IPS-NIHi11 (cell line): ENCODE measurements at places on chromosomes 7 and 10.

- DNase-seq, result no peak
Observed at GRCh38 chr7:22075561-22075960, 129.9 kb upstream of the CDCA7L start.

DNA sequence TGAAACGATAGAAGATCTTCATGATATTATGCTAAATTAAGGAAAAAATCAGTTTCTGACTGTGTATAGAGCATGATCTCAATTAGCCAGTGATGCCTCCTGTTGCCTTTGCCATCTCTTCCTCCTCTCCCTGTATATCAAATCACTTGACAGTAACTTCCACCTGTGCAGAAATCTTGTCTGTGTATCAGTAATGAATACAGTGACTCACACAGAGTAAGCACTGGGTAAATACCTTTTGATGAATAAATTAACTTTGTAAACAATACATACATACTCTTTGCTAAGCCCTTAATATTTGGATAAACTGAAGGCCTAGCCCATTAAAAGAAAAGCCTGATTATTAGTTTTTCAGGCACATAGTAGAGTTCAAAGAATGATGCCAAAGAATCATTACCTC lies 610.6 kb upstream of the NRP1 start:
- no peak for DNase-seq

DNA sequence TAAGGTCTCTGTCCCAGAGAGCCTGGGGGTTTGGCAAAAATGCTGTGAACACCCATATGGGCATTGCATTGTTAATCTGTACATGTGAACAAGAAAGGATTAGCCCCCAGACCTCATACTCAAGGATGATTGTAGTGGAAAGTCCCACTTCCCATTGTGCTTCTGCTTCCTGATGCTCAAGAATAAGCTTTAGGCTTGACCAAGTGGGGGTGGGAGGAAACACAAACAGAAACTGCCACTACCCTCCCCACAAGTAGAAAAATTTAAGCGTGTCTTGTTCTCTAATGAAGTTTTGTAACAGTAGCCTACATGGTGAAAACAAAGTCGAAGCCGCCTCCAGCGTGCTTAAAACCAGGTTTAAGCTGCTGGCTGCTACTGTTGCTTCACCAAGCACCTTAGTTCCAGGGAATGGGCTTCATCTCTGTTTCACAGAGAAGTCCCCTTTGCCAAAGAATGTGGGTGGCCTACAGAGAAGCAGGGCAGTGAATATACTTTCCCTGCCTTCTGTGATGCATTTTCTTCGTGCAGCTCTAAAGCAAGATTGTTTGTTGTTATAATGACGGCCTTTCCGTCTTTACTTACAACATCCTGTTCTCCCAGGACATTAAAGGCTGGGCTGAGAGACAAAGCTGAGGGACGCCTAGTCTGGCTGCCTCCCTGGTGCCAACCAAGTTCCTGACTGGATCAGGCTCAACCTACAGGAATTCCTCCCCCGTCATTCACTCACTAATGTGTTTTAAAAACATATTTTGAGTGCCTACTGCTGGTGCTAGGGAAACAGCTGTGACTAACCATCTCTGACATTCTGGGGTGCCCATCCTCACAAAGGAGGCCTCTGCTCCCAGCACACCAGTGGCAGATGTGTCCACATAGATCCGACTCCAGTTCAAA lies 32.1 kb upstream of the CCSER2 start:
- peak; percentile 23 for DNase-seq

DNA sequence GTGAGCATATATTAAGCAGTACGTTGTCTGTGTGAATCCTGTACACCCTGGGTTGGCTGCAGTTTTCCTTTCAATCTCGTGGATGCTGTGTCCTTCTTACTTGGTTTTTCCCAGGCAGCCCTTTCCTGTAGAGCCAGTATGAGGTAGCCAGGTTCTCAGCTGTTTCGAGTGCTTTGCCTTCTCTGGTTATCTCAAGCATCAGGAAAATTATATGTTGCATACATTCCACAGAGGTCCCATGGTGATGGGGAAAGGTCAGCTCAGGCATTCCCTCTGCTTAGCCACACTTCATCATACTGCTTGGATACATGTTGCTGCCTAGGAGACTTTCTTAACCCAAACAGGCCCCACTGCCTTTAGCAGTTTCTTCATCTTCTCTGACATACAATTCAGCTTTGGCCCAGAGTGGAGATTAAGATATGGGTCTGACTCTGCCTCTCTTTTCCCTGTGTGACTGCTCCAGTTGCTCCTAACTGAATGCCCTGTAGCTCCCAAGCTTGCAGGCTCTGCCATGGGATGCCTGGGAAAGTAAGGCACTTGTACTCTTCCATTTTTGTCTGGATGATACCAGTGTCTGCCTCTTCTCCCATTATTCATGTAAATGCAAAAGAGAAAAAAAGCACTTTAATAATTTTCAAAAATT lies 11.3 kb downstream of the GNAI1 start:
- no peak for DNase-seq

DNA sequence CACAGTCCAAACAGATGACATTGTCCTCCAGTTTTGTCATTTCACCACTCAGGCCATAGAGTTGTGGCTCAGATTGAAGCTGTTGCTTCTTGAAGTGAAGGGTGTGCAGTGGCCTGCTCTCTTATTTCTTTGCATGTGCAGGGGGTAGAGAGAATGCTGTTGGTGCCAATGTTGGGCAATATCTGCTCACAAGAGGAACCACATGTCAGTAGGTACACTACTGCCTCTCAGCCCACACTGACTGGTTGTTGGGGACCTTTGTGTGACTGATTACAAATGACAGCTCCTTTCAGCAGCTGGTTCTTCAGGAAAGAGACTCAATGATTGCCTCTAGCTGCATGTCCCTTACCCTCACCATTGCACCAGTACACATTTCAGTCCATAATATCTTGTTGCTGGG lies 21.9 kb upstream of the SFTPA1 start:
- DNase-seq, result no peak

GRCh38 chr10:33334805-33335550 lies 511 bp upstream of the NRP1 start:
- DNase-seq, result peak; percentile 76

GRCh38 chr10:48685731-48686130 lies 1.1 kb downstream of the WDFY4 start:
- DNase-seq, result no peak

DNA sequence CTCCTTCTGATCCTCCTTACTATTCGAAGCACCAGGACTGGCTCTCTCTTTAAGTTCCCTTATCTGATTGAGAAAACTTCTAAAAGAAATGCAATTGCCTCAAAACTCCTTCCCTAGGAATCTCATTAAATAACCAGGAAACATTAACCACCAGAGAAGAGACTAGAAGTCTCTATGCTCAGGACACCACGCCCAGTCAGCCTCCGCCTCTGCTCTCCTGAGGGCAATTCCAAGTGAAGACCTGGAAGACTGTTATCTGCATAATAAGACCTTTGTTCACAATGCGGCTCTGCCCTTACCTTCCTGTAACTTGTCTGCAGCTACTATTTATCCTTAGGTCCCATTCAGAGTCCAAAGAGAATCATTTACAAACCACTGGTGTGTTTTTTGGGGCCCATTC lies 78.8 kb downstream of the ELMO1 start:
- DNase-seq, result no peak

DNA sequence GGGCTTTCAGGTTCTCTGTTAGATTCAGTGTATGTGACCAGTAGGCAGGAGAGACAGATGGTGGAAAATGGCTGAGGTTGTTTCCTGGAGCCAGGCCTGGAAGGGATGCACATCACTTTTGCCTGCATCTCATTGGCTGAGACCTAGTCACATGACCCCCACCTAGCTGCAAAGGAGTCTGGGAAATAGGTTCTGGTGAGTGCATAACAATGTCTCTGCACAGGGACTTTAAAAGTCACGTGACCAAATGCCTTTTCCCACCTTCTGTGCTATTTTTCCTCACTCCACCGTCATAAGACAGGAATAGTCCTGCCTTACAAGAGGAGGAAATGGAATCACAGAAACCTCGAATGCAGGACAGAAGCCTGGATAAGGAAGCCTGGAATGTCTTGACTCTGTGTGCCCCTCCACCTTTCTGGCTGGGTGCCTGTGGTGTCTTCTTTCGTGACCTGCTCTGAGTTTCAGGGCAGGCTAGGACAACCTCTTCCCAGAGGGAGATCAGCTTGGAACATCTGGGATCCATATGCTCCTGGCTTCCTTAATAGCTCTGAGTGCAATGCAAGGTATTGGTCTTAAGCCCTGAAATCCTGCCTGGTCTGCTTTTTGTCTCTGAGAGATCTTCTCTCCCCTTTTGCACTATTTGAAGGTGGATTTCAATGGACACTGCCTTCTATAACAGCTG lies 139.9 kb upstream of the ZNF438 start:
- no peak for DNase-seq

GRCh38 chr7:38296059-38296857 lies 22.8 kb upstream of the TARP start:
- no peak for DNase-seq

DNA sequence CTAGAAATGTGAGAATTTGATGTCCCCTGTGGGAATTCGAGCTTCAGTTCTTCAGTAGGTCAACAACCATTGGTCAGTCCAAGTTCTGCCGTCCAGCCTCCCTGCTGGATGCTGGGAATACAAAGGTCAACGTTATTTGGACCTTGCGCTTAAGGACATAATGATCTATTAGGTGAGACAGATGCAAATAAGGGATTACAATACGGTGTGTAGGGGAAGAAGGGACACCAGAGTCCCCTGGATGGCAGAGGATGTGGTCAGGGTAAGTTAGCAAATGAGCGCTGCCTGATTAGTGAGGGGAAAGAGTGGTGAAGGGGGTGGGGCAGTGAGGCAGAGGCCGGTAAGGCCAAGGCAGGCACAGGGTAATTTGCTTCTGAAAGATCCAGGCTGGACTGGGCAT lies 16.2 kb downstream of the CCNY start:
- no peak for DNase-seq

DNA sequence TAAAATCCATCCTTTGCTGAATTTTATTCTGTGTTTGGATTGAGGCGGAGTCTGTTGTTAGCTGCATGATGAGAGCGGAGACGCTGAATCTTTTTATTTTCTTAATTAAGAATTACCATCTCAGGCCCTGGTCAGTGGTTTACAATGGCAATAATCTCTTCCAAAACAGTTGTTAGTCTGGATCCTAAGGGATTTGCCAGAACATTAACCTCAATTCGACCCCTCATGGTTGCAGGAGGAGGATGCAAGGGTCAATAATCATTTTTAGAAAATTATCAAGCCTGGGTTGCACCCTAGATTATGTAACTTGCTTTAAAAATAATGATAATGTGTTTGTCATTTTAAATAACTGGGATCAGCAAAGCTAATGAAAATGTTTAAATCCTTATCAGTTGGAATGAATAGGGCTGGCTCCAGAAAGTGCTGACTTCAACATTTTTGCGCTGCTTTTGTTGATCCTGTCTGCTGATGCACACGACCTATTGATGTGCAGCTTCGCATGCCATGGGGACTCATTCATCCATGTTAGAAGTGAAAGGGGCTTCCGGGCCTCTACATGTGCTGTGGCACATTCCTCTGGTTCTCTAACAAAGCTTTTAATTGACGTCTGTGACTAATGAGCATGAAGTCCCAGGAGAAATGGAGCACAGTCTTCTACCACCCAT lies 80.7 kb upstream of the KIAA1217 start:
- peak; percentile 7 for DNase-seq

GRCh38 chr7:95897557-95898251 lies 125.3 kb downstream of the DYNC1I1 start:
- DNase-seq, result no peak

DNA sequence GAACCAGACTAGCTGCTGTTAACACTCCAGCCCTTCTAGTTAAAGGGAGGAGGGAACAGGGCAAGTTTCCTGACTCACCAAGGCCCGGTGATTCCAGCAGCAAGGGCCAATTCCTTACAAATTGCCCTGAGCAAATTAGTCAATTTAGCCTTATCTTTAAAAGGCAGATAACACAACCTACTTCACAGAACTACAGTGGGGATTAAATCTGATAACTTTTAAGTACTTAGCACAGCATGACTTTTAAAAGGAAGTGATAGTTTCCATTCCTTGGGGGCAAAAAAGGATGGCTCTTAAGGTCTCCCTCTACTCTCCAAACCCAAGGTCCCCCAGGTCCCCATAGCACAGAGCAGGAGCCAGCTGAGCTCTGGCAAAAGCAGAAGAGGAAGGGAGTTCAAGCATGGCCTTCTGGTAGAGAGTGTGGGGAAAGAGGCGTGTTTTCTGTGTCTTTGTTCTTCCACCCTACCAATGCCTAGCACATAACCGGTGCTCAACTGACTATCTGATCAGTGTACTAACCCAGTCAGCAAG lies 4.0 kb downstream of the CDCA7L start:
- DNase-seq, result no peak

DNA sequence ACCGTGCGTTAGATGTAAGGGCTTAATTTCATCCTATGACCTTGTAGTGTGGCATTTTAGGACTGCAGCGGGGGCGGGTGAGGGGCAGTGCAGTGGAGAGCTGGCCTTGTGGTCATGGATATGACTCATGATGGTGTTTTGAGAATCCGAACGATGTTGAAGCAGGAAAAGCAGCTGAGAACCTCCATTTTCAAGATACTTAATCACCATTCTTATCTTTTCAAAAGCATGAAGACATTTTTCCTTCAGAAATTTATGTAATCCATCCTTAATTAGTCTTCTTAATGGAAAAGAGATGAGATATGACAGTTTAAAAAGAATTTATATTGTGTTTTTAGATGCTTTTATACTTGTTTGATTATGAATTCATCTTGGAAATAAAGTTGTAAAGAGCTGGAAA lies 9.6 kb downstream of the ATP5F1C start:
- no peak for DNase-seq

GRCh38 chr10:93722550-93722949 lies 20.2 kb upstream of the FRA10AC1 start:
- DNase-seq, result no peak

GRCh38 chr10:133259602-133259989 lies 17.1 kb downstream of the ADAM8 start:
- DNase-seq, result no peak

GRCh38 chr10:103872137-103872931 lies 17.0 kb upstream of the SH3PXD2A start:
- DNase-seq, result no peak

DNA sequence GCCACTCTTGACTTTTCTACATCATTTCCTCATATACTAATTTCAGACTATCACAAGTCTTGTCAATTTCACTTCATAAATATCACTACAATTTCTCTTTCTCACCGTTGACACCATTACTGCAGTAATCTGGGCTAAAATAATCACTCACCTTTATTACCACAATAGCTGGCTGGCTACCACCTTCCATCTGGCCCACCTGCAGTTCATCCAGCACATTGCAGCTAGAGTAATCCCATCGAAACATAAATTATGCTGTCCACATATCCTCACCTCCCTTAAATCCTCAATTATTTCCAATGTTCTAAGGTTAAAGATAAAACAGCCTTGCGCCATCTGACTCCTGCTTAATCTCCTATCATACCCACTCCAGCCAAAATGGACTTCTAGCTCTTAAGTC lies 16.0 kb downstream of the DGKB start:
- DNase-seq, result no peak

DNA sequence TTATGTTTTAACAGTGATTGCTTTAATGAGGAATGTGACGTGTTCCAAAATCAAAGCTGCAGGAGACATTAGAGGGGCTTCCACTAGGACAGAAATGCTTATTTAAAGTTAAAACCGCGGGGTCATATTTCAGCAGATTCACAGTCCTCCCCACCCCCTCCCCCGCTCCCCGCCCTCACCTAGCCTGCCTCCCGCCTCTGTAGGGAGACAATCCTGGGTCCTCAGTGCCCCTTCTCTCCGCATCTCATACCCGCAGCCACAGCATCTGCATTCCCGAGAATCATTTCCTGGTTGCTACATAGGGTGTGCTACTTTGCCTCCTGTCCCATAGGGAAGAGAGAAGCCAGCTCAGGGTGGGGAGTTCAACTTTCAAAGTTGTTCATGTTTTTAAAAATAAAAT lies 3.1 kb upstream of the DRGX start:
- DNase-seq, result no peak
